ENCODE measurements at places on chromosomes 6 and 20.

- no peak for DNase-seq
These were observed 406.6 kb upstream of the IRAK1BP1 start for GRCh38 chr6:78460711-78461110.

DNA sequence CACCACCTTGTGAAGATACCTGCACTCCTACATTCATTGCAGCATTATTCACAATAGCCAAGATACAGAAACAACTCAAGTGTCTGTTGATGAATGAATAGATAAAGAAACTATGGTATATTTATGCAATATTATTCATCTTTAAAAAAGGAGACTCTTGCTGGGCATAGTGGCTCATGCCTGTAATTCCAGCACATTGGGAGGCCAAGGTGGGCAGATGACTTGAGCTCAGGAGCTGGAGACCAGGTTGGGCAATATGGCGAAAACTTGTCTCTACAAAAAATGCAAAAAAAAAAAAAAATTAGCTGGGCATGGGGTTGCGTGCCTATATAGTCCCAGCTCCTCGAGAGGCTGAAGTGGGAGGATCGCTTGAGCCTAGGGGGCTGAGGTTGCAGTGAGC is 119.8 kb downstream of the GJA1 start:
- no peak for DNase-seq

- no peak for DNase-seq
These were observed 57.1 kb downstream of the GNAS start for GRCh38 chr20:58909585-58909984.

DNA sequence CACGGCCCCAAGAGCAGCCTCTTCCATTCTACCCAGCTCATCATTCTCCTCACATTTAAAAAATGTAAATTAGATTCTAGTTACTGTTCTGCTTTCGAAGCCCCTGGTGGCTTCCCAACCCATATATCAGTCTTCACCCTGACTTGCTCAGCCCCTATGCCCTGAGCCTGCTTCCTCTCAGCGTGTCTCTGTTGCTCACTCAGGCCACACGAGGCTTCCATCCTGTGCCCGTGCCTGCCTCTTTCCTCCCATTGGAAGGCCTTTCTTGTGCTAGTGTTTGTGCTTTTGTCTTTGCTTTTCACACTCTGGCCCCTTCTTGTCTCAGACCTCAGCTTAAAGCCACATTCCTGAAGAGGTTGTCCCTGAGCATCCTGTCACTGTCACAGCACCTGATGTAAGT is 78.1 kb downstream of the AFDN start:
- no peak for DNase-seq

DNA sequence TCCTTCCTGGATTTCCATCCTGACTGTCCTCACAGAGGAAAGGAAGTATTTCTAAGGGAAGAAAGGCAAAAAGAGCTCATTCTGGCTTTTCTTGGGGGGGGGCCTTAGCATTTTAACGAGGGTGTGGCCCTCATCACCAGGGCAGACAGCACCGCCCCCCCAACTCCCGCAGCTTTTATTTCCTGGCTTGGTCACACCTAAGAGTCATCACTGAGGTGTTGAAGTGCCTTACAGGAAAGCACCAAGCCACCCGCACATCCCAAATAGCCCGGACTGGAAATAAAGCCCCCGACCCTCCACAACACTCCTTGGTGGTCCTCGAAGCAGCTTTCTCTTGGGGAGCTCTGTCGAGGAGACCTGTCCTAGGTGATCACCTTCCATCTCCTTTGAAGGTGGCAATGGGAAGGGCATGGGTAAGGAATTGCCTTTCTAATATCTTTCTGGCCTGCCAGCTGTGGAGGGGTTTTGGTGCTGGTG is 1.3 kb downstream of the PTK7 start:
- DNase-seq = no peak

- no peak for DNase-seq
These were observed 3.6 kb upstream of the ARFGEF3 start for GRCh38 chr6:138157986-138158638.

DNA sequence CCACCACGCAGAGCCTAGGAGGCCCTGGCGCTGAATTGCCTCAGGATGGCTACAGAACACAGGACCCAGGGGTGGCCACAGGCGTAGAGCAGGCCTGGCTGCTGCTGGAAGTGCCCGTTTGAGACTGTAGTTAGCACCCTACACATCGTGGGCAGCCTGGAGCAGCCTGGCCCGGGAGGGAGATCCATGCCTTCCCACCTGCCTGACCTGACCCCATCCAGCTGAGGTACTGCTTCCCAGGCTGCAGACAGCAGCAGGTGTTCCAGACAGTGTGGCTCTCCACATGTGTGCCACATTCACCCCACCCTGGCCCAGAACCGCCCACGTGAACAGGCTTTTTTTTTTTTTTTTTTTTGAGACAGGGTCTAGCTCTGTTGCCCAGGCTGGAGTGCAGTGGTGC is 20.9 kb upstream of the MAP1LC3A start:
- DNase-seq = no peak

- no peak for DNase-seq
These were observed 210.5 kb upstream of the SPTLC3 start for GRCh38 chr20:12798286-12798685.

GRCh38 chr20:13412806-13413445 is 191.9 kb downstream of the ISM1 start:
- DNase-seq = no peak

GRCh38 chr6:45590696-45591184 is 213.0 kb upstream of the SUPT3H start:
- no peak for DNase-seq

DNA sequence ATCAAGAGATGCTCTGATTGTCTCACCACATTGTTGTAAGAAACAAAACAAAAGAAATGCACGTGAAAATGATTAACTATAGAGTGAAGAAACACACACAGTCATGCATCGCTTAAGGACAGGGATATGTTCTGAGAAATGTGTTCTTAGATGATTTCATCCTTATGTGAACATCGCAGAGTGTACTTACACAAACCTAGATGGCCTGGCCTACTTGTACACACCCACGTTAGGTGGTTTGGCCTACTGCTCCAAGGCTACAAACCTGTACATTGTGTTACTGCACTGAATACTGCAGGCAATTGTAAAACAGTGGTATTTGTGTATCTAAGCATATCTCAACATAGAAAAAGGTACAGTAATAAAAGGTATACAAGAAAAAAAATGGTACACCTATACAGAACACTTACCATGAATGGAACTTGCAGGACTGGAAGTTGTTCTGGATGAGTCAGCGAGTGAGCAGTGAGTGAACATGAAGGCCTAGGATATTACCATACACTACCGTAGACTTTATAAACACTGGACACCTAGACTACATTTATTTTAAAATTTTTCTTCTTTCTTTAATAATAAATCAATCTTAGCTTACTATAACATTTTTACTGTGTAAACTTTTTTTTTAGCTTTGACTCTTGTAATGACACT is 48.6 kb downstream of the FKBP5 start:
- DNase-seq = no peak

- no peak for DNase-seq
These were observed 330.3 kb upstream of the PRDM1 start for GRCh38 chr6:105755885-105756284.

DNA sequence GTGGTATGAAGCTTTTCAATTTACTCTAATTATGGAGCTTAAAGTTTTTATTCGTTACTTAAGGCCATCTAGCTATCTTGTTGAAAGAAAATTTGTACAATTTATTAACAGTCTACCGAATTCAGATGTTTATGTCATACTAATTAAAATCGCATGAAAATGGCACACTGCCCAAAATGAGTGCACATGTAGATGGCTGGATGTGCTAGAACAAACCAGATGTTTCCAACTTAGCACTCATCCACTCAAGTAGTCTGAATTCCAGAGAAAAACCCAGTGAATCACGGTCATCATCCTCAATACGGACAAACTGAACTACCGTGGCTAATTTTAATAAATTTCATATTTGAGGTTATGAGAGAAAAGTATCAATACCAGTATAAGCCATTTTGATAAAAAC is 70.4 kb downstream of the COL12A1 start:
- no peak for DNase-seq

DNA sequence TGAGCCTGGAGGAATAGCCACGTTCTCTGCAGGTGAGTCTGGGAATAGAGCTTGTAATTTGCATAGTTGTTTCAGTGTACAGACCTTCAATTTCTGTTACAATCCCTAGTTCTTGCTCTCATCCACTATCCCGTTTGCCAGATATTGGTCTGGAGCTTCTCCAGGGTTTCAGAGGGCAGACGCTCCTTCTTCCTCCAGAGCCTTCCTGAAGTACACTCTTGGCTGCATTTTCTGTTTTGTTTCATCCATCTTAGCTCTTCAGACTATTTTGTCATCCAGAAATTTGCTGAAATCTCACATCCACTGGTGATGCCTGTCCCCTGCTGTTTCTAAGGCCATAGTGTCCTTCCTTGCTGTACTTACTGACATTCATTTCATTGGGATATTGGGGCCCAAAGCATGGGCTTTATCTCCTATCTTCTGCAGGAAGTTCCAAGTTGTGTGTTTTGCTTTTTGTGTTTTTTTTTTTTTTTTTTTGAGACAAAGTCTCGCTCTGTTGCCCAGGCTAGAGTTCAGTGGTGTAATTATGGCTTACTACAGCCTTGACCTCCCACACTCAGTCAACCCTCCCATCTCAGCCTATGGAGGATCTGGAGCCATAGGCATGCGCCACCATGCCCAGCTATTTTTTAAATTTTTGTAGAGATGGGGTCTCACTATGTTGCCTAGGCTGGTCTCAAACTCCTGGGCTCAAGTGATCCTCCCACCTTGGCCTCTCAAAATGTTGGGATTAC is 18.7 kb downstream of the CDS2 start:
- no peak for DNase-seq

GRCh38 chr6:85451565-85452306 is 1.9 kb downstream of the NT5E start:
- DNase-seq = no peak

- no peak for DNase-seq
These were observed 74.0 kb upstream of the MAP3K4 start for GRCh38 chr6:160917572-160917971.

DNA sequence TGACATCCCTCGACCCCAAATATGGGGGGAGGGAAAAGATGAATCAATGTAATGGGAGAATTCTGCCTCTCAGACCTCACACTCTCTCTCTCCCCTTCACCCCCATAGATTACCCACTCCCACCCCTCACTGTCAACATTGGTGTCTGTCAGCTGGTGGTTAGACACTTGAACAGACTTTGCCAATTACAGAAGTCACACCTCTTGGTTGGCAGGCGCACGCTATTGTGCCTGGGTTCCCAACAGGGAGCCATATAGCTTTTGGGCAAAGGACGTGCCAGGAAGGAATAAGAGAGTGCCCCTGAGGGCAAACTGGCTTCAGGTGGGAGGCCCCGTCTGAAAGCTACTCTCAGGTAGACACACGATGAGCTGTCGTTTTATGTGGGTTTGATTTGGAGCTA is 54.1 kb upstream of the FYN start:
- no peak for DNase-seq

- DNase-seq = no peak
These were observed 21.1 kb downstream of the HLA-DRB1 start for GRCh38 chr6:32568561-32568960.

- peak; percentile 85 for DNase-seq
These were observed 1.4 kb upstream of the TRIM39 start for GRCh38 chr6:30325150-30325872.

DNA sequence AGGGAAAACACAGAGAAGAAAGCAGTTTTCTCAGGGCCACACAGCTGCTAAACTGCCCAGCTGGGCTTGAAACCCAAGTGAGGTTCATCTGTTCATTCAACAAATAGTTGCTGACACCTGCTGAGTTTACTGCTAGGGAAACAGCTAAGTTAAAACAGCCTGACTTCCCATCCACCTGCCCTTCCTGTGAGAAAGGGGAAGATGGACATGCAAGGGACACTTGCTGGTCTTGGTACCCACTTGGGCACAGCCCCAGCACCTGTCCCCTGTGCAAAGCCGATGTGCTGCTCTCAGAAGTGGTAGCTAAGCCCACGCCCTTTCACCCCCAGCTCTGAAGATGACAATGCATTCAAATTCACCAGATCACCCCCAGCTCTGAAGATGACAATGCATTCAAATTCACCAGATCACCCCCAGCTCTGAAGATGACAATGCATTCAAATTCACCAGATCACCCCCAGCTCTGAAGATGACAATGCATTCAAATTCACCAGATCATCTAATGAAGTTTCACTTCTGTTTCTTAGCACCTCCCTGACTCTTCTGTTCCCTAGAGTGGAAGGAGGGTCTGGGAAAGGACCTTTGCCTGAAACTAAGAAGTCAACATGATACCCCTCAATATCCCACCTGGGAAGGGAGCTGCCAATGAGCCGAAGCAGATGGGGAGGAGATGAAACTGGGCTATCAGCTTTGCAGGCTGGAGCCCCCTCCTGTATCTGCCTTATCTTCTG is 46.0 kb upstream of the TOP1 start:
- DNase-seq = no peak

- DNase-seq = no peak
These were observed 15.5 kb downstream of the MRPS18A start for GRCh38 chr6:43671801-43672690.

- peak; percentile 60 for DNase-seq
These were observed 24.6 kb upstream of the GATA5 start for GRCh38 chr20:62500237-62500864.

GRCh38 chr20:35447082-35447789 is 8.2 kb upstream of the CEP250 start:
- peak; percentile 79 for DNase-seq

GRCh38 chr6:144993870-144994269 is 708.7 kb downstream of the UTRN start:
- DNase-seq = no peak

DNA sequence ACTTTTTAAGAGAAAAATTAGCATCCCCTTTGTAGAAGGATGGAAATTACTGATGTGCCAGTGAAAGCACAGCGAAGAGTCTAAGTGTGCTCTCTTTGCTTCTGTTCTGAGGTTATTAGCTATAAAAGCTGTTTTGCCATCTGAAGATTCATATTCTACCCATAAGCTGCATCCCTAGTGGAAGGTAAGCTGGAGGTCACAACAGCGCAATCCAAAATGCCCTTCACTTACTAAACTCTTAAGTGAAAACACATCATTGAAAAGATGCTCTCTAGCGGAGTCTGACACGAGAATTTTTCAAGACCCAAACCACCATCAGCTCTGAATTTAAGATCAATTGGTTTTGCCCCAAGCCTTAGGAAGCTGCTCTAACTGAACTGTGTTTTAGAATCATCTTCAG is 113.5 kb downstream of the ZMYND8 start:
- no peak for DNase-seq

DNA sequence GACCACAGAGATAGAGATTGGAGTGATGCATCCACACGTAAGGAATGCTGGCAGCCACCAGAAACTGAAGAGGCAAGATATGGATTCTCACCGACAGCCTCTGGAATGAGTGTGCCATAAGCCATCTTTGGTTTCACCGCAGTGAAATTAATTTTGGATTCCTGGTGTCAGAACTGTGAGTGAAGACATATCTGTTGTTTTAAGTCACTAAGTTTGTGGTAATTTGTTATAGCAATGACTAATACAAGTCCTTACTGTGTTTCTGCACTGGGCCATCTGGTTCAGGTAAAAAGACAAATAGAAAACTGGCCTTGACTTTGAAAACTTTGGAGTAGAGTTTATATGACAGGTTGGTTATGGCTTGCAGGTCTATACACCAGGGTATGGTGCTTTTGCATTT is 261.9 kb downstream of the PHF3 start:
- DNase-seq = no peak

GRCh38 chr6:148516217-148516616 is 173.6 kb downstream of the SASH1 start:
- no peak for DNase-seq

All from central memory CD4-positive, alpha-beta T cell (primary cell).